EH (cell line): ENCODE measurements at places on chromosomes 12 and 14.

GRCh38 chr14:56491299-56492285 lies 88.0 kb upstream of the TMEM260 start:
- peak; percentile 53 for DNase-seq

GRCh38 chr12:119528241-119528640 lies 65.3 kb upstream of the TMEM233 start:
- DNase-seq = no peak

GRCh38 chr14:97844042-97844441 lies 1046.9 kb downstream of the VRK1 start:
- DNase-seq = no peak

DNA sequence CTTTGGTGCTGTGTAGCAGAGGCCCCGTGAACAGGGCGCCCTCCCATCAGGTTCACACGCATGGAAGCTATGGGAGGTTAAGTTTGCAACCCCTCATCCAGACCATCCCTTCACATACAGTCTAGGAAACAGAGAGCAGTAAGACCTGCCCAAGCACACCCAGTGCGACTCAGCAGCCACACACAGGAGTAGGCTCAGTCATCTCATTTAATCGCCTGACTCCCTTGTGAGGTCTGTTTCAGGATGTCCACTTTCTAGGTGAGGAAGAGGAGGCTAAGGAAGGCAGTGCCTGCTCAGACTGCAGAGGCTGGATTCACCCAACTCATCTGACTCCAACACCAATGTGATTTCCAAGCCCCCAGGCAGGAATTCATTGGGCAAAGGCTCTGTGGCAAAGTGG lies 11.9 kb downstream of the BDKRB1 start:
- DNase-seq = peak; percentile 52

- DNase-seq = peak; percentile 96
Measured at GRCh38 chr14:78605897-78606500, 435.8 kb downstream of the NRXN3 start.

DNA sequence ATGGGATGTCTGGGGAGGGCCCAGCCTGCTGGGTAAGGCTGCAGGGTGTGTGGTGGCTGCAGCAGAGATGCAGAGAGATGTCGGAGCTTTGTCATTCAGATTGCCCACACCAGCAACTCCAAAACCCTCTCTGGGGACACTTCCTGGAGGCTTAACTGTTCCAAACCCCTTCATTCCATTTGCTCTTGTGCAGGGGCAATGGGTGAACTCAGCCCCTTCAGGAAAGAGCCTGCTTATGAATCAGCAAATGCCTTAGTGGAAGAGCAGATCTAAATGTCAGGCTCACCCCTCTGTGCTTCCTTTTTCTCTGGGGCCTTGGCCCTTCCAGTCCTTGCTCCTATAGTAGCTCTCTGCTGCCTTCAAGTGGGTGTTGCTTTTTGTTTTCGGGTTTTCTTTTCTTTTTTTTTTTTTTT lies 36.7 kb upstream of the GPATCH2L start:
- DNase-seq = peak; percentile 22

- no peak for DNase-seq
Measured at GRCh38 chr12:10159280-10159679, 12.7 kb downstream of the OLR1 start.

DNA sequence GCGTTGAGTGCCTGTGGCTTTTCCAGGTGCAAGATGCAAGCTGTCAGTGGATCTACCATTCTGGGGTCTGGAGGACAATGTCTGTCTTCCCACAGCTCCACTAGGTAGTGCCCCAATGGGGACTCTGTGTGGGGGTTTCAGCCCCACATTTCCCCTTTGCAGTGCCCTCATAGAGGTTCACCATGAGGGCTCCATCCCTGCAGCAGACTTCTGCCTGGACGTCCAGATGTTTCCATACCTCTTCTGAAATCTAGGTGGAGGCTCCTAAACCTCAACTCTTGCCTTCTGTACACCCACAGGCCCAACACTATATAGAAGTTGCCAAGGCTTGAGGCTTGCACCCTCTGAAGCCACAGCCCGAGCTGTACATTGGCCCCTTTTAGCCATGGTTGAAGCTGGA lies 52.9 kb downstream of the PRKCH start:
- no peak for DNase-seq

DNA sequence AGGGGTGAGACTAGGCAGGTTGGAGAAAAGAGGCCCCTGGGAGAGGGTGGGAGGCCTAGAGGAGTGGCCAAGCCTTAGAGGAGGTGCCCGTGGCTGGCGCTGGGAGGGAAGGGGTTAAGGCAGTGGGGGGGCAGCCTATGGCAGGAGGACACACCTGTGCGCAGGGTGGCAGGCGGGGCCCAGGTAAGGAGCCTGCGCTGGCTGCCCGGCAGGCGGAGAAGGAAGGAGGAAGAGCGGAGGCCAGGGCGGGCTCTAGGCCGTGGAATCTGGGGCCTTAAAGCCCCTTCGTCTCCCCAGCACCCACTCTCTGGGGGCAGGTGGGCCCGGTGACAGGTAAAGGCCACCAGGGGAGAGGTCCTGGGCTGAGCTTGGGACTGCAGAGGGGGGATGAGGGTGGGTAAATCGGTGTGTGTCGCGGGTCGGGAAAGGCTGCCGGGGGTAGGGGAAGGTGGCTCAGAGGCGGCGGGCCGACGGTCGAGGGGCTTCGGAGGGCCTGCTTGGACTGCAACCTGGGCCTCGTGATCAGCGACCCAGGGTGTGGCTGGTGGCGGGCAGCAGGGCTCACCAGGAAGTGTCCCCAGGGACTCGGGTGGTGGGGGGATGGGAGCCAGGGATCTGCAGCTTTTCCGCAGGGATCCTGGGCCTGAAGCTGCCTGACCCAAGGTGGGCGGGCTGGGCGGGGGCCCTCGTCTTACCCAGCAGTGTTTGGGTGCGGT lies 7.3 kb downstream of the PHB2 start:
- DNase-seq = no peak

- no peak for DNase-seq
Measured at GRCh38 chr14:26143057-26143456, 454.8 kb downstream of the NOVA1 start.

DNA sequence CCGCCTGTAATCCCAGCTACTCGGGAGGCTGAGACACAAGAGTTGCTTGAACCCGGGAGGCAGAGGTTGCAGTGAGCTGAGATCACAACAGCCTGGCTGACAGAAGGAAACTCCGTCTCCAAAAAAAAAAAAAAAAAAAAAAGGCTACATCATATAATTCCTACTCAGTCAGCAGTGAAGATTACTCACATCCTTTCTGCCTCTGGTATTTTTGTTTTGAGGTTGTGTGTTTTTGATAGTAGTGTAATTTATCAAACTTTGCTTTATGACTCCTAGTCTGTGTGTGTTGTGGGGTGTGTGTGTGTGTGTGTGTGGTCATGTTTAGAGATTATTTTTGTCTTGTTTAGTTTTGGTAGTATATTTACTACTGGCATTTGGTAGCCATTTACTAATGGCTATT lies 29.8 kb upstream of the DLGAP5 start:
- DNase-seq = peak; percentile 61

DNA sequence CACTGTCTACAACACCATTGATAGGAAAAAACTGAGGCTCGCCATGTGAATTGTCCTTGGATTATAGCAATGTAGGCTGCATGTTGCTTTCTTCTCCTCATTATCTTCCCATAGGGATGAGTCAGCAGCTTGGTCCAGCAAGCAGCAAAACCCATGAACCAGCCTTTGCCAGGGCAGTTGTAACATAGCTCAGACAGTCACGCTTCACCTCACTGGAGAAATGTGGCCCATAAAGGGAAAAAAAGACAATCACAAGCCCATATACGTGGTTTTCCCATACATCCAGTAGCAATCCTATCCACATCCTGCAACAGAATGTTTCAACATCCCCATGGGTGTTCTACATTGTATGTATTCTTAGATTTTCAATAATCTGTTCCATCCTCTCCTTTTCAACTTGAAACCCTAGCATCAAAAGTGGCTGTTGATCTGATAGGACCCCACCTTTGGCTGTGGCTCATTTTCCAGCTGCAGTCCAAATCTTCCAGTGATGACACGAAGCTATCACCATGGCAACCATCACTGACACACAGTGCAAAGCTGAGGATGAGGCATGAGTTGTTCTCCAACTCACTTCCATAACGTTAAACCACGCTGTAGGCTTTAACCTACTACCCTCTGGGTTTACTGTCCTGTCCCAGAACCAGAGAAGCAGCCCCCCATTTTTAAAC lies 34.0 kb downstream of the GRIN2B start:
- no peak for DNase-seq

DNA sequence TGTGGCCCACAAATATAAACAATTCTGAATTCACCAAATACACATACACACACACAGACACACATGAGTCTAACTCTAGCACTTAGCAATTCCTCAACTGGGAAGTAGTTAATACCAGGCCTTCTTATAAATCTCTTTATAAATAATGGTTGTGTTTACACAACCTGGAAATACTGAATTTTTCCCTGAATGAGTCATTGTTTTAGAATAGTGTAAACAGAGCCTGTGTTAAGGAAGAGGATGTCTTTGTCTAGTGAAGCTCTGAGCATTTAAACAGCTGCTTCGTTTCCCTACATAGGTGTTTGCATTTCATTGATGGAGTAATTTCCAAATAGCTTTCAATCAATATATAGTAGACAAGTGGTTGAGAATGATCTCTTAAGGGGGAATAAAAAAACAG lies 218.8 kb downstream of the BTG1 start:
- peak; percentile 74 for DNase-seq

- DNase-seq = no peak
Measured at GRCh38 chr12:91061091-91061490, 3.3 kb upstream of the KERA start.

- peak; percentile 64 for DNase-seq
Measured at GRCh38 chr12:26646571-26646970, 186.4 kb downstream of the ITPR2 start.

DNA sequence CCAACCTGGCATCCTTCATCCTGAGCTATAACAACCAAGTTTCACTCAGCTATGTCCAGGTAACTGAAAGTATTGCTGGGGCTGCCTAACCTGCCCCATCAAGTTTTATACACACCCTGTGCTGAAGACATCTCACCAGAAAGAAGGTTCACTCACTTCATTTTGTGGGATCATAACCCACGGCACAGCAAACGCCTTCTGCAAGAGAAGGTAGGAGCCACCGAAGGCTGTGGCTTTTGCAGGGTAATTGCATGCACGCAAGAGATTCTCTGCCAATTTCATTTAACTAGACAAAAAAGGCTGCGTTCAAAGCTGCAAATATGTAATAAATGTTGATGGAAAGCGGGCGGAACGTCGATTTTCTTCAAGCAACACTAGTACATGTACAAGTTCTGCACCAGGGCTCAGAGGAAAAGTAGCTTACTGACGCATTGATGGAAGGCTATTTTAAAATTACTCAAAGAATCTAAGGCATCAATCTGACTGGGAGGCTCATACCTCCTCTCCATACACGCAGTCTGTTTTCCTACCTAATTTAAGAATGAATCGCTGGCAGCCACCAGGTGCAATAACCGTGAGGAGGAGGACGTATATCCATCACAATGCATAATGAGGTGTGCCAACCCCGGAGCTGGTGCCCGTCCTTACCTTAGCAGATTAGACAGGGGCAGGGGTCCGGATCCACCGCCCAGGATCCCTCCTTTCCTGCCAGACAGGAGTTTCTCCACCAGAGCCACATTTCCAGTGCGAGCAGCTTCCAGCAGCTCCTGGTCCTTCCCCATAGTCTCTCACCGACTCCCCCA lies 1.1 kb downstream of the ANKS1B start:
- no peak for DNase-seq

GRCh38 chr12:131287938-131288764 lies 334.4 kb downstream of the ADGRD1 start:
- no peak for DNase-seq

DNA sequence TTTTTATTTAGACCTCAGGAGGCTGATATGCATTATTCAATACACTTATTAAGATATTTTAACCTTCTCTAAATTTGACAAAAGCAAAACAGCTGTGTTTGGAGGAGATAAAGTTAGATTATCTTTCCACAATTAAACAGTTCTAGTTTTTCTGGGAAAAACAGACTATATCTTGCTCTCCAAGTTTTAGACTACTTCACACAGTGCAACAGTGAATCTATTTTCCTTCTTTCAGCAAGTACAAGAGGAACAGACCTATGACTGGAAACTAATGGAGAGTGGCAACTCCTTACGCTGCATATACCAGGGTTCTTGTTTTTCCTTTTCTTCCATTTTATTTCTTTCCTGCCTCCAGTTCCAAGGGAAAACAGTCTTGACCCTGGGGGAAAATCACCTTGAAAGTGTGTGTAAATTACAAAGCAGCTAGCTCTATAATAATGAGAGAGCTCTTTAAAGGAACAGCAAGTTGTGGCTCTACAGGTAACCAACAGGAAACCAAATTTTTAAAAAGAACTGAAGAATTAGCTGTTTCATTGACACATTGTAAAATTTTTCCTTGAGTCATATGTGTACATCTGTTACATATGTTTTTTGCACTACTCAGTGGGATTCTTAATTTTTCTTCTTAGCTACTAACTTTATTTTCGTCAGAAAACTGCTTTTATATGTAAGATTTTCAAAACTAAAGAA lies 27.4 kb downstream of the DNM1L start:
- DNase-seq = no peak

- peak; percentile 40 for DNase-seq
Measured at GRCh38 chr12:20463913-20464524, 95.7 kb downstream of the PDE3A start.

GRCh38 chr12:113465808-113466453 lies 5.7 kb downstream of the LHX5 start:
- DNase-seq = no peak

DNA sequence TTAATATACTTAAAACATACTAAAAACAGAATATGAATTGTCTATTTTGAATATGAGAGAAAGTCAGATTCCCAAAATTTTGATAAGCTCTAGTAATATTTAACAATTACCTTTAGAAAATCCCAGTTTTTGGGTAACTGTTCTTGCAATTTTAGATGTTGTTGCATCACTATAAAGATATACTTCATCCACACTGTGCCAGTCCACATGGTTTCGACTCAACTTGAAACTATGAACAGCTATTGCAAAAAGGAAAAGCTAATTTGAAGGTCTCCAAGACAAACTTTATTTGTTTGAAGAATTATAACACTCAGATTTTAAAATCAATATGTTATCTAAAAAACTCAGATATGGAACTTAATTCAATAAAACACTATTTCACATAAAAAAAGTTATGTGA lies 59.9 kb downstream of the DDHD1 start:
- DNase-seq = peak; percentile 32

DNA sequence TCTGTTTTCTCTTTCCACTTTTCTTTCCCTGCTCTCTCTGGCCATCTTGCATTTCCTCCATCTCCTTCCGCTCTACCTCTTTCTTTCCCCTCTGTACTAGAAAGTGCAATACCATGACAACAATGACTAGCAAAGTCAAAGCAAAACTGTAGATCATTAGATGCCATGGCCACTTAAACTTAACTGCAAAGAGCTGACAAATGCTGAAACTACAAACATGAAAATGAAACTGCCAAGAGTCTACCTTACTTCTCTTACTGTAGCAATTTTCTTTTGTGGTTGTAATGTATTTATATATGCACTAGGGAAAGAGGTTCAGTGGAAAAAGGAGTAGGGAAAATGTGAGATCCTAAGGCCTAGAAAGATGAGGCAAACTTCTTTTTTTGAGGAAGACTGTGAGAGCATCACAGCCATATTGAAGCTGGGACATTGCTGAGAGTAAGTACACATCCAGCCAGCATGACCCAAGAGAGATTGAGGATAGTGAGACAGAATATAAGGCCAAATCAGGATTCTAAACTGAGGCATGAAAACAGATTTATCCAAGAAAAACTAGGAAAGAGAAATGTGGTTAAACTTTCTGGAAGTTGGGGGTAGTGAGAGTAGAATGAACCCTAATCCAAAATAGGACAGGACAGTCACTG lies 276.6 kb upstream of the NAV3 start:
- DNase-seq = no peak
